ENCODE measurements at places on chromosomes 1 and 21.

DNA sequence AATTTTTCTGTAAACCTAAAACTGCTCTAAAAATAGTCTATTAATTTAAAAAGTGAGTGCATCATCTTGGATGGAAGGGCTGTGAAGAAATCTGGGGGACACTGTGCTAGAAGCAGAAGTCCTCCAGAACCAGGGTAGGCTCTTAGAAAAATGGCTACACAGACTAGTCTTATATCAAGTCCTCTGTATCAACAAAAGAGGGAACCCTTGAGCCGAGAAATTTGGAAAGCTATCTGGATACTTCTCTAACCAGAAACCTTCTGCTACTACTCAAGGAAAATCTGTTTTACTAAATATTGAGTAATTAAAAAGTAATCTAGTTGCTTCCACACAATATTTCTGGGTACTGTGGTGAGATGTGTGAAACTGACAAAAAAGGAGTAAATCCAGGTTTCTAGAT lies 92.1 kb downstream of the WDR3 start:
- no peak for DNase-seq

DNA sequence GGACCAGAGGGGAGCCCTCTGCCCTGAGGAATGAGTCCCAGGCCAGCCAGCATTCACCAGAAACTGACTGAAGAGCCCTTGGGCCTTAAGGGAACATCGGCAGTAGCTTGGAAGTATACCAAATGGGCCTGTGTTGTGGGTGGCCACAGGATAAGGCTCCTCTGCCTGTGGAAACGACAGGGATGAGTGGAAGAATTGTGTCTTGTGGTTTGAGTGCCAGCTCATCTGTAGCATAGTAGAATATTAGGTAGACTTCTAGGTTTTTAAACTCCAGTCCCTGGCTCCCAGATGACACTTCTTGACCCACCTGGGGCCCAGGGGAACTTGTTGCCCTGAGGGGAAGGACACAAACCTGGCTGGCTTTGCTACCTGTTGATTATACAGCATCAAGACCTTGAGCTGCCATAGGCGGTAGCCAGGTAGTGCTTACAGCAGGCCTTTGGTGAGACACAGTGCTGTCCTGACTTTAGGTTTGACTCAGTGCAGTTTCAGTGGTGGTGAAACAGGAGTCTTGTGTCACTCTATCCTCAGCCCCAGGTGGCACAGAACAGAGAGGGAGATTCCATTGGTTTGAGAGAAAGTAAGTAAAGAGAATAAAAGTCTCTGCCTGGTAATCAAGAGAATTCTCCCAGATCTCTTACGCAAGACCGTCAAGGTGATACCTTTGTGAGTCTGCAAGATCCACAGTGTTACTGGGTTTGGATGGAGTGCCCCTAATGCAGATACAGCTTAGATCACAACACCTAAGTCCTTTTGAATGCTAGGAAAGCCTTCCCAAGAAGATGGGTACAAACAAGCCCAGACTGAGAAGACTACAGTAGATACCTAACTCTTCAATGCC lies 50.2 kb downstream of the RABGAP1L start:
- DNase-seq: no peak

DNA sequence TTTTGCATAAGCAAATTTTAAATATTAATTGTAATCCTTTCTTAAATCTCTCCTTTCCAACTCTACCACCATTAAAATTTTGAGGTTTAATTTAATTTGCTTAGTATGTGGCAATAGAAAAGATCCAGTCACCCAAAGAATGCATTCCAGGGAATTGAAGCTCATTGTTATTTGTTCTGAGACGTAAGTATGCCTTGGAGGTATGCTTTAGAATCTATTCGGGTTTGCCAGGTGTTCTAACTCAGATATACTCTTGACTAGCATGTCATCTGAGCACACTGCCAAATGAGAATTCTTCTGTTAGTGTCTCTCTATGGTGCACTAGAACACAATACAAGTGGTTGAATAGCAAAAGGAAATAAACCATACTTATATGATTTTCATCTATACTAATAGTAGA lies 813.6 kb upstream of the ADGRL2 start:
- DNase-seq: no peak

- no peak for DNase-seq
Observed at GRCh38 chr21:14691914-14692313, 145.8 kb upstream of the SAMSN1 start.

DNA sequence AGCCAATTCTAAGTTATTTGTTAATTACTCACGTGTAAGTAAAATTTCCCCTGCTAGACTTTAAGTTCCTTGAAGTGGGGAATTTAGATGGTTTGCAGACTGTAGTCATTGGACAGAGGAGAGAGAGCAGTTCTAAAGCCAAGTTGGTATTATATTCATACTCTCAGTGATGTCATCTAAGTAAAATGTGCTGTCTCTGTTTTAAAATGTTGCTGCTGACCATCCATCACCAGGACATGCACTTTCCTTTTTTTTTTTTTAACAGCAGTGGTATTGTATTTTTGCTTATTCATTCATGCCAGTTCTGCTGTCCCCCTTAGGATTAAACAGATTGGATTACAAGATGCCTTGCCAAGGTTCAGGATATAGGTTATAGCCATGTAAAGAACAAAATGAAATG lies 2.3 kb downstream of the TTLL7 start:
- no peak for DNase-seq

Data from NK-92 treated with Interleukin-12 subunit alpha and Interleukin-12 subunit beta, amount 100 ng/mL, for 24 hours (cell line).